ENCODE measurements at places on chromosomes 12 and 14. TPM values are rescaled to one million over a fixed set of nuclear protein-coding genes. Genes with fewer than 3 reads are reported as not detected.

TSPAN8 gene
- 1.2 TPM for total RNA-seq

SLC2A14 gene
- total RNA-seq: 0.25 TPM

SPATA7 gene
- total RNA-seq: 11.0 TPM

DPF3 gene
- total RNA-seq: 0.06 TPM

GRCh38 chr14:61747342-61747741 is 14.9 kb upstream of the SNAPC1 start:
- no peak for DNase-seq

Data from H4 (cell line).